Fibroblast of skin of left biceps (primary cell): ENCODE measurements at places on chromosomes 5 and 9.

DNA sequence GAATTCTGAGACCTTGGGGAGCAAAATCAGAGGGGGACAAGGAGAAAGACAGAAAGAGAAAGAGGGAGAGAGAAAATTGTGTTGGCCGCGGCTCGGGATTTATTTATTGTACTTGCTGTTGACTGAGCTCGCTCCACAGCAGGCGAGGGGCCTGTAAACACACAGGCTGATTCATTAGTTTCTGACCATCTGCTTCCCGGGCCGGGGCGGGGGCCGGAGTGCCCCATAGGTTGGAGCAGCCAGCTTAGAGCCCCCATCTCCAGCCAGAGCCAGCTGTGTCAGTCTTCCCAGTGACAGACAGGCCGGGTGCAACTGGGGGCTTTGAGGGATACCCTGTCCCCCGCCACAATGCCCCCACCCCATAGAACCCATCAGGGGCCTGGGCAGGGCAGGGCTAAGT lies 30.9 kb downstream of the NTNG2 start:
- no peak for DNase-seq

- DNase-seq, result no peak
Measured at GRCh38 chr5:6730407-6730806, 17.2 kb downstream of the TENT4A start.

GRCh38 chr5:82221020-82221419 lies 57.1 kb downstream of the RPS23 start:
- DNase-seq, result no peak

DNA sequence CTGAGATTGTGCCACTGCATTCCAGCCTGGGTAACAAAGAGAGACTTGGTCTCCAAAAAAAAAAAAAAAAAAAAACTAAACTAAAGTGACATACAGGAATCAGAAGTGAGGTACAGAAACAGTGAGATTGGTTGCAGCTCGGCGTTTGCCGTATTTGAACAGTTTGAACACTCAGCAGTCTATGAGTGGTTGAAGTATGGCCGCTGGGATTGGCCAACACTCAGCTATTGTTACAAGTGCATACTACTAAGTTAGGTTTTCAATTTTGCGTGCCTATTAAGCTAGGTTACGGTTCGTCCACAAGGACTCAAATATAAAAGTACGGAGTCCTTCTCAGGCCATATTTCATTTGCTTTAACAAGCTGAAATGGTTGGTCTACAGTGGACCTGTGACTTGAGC lies 3.3 kb upstream of the TSC1 start:
- no peak for DNase-seq

DNA sequence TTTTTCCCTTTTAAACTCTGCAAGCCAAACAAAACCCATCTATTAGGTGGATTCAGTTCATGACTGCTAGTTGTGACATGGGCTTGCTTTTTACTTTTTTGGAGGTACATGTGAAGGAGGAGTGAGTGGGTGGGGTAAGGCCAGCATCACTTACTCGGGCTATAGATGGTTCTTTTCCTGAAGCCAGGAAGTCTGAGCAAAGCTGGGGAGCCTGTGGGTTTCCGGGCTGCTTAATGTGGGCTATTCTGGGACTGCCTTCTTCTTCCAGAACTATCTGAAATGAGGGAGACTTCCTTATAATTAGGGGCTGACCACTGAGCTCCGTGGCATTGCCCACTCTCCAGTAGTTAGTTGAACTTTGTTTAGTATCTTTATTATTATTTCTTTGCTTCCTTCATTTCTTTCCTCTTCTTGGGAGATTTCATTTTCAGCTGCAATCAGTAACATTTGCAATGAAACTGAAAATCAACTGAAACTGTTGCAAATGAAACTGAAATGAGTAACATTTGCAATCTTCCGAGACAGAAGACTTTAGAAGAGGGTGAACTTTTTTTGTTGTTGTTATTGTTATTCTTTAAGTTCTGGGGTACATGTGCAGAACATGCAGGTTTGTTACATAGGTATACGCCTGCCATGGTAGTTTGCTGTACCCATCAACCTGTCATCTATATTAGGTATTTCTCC lies 204.9 kb downstream of the LRRC70 start:
- no peak for DNase-seq
